ENCODE measurements at places on chromosomes 11 and 22. TPM values are rescaled to one million over a fixed set of nuclear protein-coding genes. Genes with fewer than 3 reads are reported as not detected.
A peak's percentile ranks its signal among the peaks of the same experiment; 100 is the strongest.

The OR6A2 gene
- total RNA-seq = 0.17 TPM

The PTPRCAP gene
- total RNA-seq = 0.86 TPM

The PAX6 gene
- total RNA-seq = not detected

The PSMA1 gene
- total RNA-seq = 255 TPM

The TSSK2 gene
- not detected for total RNA-seq

The CD3E gene
- total RNA-seq = not detected

The GSC2 gene
- not detected for total RNA-seq

The PACSIN3 gene
- total RNA-seq = 67.0 TPM

The ANO5 gene
- total RNA-seq = not detected

The TRIM66 gene
- total RNA-seq = 27.4 TPM

The OR52L1 gene
- not detected for total RNA-seq

GRCh38 chr11:1749395-1750351, 722 bp downstream of the IFITM10 start:
- peak; percentile 72 for DNase-seq

DNA sequence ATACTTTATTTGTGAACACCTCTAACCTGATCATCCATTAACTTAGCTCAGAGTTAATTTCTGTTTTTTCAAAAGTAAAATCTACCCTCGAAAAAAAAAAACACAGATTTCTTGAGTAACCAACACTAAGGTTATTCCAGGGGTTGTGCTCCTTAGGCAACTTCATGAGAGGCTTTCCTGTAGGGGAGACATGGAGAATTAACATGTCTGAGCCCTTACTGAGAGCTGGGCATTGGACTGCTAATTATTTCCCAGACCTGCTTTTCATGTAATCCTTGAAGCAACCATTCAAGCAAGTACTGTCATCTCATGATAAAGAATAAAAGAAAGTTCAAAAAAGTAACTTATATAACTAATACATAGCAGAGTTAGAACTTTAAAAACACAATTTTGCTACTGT, 13.5 kb upstream of the UPB1 start:
- no peak for DNase-seq

DNA sequence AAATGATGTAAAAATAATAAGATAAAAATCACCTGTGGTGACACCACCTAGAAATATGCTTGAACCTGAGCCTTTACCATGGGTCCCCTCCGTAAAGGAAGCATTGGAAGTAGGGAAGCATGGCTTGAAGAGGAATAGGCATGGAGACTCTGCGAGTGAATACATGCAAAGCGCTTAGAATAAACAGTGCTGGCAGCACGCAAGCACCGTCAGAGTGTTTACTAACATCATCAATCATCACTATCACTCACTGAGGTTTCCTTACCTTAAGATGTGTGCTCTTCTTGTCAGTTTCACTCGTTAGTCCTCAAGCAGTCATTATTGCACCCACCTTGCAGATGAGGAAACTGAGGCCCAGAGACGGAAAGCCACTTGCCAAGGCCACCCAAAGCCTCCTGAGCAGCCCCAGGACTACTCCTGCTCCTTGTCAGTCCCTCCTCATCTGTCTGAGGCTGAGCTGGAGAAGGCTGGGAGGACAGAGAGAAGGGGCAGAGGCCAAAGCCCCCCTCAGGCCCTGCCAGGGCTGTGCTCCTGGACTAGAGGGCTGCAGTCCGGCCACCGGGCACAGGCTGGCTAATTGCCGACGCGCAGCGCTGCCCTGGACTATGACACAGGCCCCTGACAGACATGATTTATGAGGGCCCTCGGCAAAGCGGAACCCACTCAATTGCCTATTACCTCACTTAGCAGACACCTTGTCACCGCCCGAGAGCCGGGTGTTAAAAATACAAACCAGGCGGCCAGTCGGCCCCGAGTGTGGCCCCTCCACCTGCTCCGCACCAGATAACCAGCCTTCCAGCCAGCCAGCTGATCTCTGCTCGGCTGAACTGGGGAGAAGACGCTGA, 168.9 kb downstream of the MN1 start:
- no peak for DNase-seq

- peak; percentile 95 for DNase-seq
These were observed 113.8 kb downstream of the RBFOX2 start for GRCh38 chr22:35914665-35915476.

DNA sequence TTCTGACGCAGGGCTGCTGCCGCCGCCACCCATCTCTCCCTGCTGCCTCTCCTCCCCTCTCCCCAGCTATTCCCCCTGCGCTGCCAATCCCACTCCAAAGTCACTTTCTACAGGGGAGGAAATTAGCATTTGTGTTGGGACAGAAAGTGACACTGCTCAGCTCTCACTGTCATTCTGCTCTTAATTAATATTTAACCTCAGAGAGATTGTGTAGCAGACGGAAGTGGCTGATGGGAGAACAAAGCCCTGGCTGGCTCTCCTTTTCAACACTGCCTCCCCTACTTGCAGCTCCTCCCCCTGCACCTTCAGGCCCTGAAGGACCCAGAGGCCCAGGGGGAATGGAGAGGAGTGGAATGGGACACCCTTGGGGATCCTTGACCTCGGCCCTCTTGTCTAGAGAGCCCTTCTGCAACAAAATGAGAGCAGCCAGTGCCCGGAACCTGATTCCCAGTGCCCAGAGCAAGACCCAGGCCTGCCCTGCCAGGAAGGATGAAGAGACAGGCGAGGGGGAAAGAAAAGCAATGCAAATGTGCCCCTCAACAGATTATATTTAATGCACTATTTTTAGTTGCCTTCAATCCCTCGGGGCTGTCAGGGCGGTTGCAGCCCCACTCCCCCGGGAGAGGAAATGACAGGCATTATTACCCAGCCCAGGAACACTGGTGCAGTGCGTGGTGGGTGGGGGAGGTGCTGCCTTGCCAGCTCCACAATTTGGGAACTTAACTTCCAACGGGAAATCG, 14.6 kb upstream of the NRGN start:
- no peak for DNase-seq

GRCh38 chr11:134313379-134313778, 18.4 kb upstream of the GLB1L2 start:
- DNase-seq = no peak

DNA sequence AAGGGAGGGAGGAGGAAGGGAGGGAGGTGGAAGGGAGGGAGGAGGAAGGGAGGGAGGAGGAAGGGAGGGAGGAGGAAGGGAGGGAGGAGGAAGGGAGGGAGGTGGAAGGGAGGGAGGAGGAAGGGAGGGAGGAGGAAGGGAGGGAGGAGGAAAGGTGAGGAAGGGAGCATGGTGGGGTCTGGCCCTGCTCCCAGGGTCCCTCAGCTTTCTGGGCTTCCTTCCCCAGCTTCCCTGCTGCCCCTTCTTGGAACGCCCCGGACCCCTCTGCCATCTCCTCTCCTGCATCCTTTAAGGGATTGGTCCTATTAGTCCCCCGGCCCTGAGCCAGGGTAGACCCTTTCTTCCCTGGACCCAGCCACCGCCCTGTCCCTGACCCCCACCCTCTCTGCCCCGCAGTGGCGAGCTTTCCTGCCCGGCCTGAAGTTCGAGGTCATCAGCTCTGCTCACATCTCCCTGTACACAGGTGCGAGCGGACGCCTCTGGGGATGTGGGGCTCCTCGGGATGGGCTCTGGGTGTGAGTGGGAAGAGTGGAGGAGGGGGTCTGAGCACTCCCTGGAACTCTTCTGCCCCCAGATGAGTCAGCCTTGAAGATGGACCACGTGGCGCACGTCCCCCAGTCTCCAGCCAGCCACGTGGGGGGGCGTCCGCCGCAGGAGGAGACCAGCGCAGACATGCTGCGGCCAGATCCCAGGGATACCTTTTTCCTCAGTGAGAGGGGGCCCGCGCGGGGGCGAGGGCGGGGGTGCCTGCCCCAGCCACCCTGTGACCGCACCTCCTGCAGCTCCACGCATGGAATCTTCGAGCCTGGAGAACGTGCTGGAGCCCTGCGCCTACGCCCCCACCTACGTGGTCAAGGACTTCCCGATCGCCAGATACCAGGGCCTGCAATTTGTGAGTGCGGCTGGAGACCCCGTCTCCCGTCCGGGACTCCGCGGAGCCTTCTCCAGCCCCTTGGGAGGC, 6.0 kb downstream of the B4GALNT4 start:
- DNase-seq = no peak

- DNase-seq = no peak
These were observed 17.2 kb upstream of the CD59 start for GRCh38 chr11:33753304-33753967.

DNA sequence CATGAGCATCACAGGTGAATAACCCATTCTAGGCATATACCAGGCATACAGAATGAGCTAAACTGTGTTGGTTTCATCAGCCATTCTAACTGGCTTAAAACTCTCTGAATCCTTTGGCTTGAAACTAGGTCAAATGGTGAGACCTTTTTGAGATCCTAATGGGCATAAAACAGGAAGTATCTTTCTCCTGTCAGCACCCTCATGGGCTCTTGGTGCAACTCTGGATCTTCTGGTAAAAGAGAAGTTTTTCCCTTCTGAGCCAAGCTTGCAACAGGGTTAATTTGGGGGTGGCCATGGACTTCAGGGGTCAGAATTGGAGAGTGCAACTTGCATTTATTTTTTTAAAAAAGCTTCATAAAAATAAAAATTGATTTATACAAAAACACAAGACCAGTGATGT, 67.9 kb upstream of the GRAMD1B start:
- DNase-seq = no peak

DNA sequence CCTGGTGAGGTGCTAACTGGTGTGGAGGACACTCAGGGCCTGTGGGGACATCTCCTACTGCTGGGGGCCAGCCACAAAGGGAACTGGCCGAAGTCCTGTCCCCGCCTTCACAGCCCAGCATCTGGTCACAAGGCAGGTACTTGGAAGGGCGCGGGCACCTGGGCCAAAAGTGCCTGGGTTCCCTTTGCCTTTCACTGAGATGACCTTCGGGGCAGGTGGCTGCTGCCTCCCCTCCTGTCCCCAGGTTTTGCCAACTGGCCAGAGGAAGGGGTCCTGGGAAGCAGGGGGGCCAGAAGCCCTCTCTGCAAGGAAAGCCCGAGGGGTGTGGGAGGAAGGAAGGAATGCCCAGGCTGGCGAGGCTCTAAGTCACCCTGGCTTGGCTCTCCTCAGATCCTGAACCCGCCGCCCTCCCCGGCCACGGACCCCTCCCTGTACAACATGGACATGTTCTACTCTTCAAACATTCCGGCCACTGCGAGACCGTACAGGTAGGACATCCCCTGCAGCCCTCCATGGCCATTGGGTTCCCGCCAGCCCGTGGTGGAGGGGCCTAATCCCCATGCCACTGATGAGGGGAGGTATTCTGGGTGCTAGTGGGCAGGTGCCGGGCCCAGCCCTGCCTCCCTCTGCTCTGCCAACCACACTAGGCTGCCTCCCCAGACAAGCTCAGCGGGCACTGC, 14.4 kb upstream of the PPP6R3 start:
- no peak for DNase-seq

- no peak for DNase-seq
These were observed 10.3 kb downstream of the DHCR7 start for GRCh38 chr11:71437879-71438278.

- DNase-seq = no peak
These were observed 82.6 kb downstream of the ADAMTS15 start for GRCh38 chr11:130531061-130531460.

DNA sequence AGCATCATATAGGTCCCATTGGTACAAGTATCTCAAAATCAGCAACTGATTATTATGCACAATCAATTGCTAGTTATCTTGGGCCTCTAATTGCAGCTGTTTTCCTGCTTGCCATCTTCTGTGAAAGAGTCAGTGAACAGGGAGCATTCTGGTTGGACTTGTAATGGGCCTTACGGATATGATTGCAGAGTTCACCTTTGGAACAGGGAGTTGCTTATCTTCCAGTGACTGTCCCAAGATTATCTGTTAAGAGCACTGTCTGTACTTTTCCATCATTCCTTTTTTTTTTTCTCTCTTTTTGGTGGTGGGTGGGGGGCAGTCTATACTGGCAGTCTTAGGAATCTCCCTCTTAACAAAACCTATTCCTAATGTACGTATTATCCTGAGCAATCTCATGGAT, 17.8 kb downstream of the OR8G5 start:
- DNase-seq = no peak

DNA sequence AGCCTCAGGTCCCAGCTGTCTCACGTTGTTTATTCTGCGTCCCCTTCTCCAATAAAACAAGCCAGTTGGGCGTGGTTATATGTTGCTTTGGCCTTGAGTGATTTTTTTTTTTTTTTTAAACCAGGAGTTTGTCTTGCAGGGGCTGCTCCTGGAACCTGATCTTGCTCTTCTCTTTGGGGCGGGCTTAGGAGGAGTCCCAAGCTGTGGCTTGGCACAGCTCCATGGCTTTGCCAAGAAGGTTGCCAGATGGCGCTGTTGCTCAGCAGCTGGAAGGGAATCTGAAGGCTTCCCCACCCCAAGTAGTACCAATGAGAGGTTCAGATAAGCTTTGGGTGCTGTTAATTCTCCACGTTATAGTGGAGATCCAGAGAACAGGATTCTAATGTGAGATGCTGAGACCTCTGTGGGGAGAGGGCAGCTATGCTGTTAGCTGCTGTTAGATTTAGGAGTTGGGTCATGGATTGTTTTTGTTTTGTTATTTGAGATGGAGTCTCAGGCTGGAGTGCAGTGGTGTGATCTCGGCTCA, 2.0 kb upstream of the FERMT3 start:
- peak; percentile 96 for DNase-seq

- peak; percentile 45 for DNase-seq
These were observed 123.6 kb upstream of the MTNR1B start for GRCh38 chr11:92845805-92846204.

- no peak for DNase-seq
These were observed 50.6 kb downstream of the SGSM3 start for GRCh38 chr22:40421082-40421350.

DNA sequence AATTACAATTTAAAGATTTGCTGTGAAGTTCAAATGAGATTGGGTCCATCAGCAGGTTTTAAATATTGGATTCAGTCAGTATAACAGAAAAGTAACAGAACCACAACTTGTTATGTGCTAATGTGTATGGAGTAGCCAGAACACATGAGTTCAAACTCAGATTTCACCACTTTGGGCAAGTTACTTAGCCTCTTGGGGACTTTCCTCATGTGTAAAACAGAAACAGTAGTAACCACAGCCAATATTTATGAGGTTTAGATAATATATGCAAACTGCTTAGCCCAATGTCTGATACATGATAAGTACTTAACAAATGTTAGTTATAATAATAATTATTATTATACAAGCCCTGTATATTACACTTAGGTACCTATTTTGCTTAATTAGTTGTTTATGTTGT, 21.8 kb upstream of the SLC5A12 start:
- DNase-seq = no peak

DNA sequence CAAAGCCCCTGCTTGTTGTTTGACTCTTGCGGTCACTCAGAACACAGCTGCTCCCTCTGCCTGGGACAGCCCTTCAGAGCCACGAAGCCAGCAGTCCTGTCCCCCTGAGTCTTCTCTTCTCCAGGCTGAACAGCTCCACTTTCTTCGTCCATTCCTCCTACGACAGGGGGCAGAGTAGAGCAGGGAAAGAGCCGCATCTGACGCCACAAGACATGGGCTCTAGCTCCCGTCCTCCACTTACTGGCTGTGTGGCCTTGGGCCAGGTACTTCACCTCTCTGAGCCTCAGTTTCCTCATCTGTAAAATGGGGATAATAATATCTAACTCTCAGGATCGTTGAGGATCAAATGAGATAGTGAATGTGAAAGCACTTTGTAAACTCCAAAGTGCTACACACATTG, 29.9 kb downstream of the CHRDL2 start:
- peak; percentile 19 for DNase-seq

- DNase-seq = no peak
These were observed 12.6 kb downstream of the SULT4A1 start for GRCh38 chr22:43849731-43850130.

- DNase-seq = peak; percentile 4
These were observed 116.8 kb downstream of the MED15 start for GRCh38 chr22:20624161-20624616.

Data from MCF 10A (cell line).